ENCODE measurements at places on chromosomes 16 and 17.
A peak's percentile ranks its signal among the peaks of the same experiment; 100 is the strongest.

- no peak for DNase-seq
Measured at GRCh38 chr16:81463296-81463890, 18.8 kb downstream of the CMIP start.

GRCh38 chr16:14146445-14146844 lies 75.3 kb downstream of the MRTFB start:
- no peak for DNase-seq

DNA sequence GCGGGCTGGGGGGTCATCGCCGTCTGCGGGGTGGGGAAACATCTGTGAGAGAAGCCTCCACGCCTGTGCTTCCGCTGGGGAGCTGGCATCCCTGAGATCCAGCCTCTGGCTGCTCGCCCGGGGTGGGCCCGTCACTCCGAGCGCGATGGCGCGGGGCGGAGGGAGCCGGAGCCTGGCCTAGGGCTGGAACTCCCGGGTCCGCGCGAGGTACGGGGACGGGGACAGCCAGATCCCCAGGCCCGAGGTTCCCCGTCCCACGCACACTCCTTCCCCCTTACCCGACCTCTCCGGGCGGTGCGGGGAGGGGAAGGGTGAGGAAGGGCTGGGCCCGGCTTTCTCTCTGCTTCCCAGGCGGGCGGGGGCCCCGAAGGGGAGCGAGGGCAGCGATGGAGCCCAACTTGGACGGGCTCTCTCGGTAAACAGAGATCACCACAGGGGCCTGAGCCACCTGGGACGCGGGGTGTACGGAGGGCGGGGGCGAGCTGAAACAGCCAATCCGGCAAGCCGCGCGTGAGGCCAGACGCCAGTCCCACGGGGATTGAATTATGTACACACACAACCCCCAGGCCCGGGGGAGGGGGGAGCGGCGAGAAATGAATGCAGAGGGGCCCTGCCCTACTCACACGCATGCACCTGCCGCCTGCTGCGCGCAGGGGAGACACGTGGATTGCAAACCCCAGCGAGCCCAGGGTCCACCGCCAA lies at the start of gene SLC16A11:
Gene SLC16A11 (minus strand): TSS at position 596 of the 702 bp plus-strand sequence. CDS start 579 bp downstream, at position 17.
- DNase-seq, result peak; percentile 74

DNA sequence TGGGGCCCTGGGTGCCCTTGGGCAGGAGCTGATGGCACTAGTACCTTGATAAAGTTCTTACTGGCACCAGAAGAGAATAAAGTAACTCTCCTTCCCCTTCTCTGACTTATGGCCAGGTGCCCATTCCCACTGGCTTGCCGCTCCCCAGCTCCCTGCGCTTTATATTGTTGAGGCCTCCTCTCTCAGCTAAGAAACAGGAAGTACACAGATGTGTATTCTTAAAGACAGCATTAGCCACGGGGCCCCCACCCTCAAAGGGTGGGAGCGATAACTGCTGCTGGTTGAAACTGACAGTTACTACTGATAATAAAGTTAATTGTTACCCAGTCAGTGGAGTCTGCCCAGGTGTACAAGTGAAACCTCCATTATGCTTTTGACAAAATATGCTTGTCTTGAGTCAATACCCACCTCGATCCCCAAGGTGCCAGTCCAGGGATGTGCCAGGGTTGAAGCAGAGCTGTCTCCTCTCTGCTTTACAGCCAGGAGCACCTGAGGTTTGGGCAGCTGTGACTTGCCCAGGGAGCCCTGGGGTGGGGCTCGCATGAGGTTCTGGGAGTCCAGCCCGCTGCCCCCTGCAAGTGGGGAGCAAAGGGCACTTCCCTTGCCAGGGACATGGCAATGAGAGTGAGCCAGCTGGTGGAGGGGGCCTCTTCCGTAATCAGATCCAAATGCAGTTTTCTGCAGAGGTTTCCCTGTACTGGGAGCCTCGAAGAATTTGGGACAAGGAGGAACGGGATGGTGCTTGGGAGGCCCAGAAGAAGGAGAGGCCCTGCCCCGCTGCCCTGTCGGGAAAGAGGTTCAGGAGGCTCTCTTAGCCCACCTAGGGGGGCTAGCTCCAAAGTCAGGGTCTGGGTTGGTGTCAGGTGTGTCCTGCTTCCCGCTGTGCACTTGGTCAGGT lies 5.4 kb upstream of the CLDN9 start:
- no peak for DNase-seq

GRCh38 chr16:23917621-23918020 lies 81.8 kb downstream of the PRKCB start:
- no peak for DNase-seq
